Substantia nigra (tissue), 51 donors: ENCODE measurements at places on chromosomes 4 and X.

GRCh38 chr4:54659313-54659712, 1.6 kb downstream of the KIT start:
- DNase-seq = no peak

- no peak for DNase-seq
Measured at GRCh38 chr4:26322346-26322745, 1.5 kb downstream of the RBPJ start.

DNA sequence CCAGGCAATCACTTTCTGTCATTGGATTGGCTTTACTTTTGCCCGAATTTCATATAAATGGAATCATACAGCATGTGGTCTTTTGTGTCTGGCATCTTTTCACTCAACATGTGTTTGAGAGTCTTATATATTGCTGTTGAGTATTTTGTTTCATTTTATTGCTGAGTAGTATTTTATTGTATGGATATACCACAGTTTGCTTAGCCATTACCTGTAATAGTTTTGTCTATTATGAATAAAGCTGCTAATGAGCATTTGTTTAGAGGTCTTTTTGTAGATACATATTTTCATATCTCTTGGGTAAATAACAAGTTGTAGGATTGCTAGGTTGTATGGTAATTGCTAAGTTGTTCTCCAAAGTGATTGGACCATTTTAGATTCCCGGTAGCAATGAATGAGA, 105.7 kb downstream of the WWC2 start:
- DNase-seq = no peak

DNA sequence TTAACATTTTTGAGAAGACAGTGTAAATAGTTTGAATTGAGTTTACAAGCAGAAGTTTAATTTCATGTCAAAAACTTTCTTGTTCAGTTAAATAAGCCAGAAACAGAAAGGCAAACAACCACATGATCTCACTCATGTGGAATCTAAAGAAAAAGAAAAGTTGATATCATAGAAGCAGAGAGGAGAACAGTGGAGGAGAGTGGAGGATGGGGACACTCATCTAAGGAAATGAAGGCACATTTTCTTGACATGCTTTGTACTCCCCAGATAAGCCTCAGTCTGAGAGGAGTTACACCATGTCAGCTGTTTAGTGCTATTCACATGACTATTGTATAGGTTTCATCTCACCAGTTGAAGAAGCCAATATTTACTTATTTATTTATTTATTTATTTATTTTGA, 13.5 kb downstream of the SNCA start:
- DNase-seq = no peak

DNA sequence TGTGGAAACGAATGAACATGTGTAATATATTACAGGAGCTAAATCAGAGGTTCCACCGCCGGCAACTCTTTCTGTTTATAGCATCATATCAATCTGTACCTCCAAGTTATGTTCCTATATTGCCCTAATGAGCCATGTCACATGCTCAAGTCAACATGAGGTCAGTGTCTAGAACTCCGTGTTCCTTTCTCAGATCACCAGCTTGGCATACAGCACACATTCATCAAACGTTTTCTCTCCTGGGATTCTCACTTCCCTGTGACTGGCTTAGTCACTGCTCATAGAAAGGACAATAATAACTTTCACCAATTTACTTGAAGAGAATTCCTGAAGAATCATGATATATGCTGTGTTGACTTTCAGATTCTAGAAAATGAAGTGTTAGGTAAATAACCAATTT, 532.0 kb upstream of the SPANXN1 start:
- no peak for DNase-seq
